ENCODE measurements at places on chromosomes 12 and 14.
A peak's percentile ranks its signal among the peaks of the same experiment; 100 is the strongest.

DNA sequence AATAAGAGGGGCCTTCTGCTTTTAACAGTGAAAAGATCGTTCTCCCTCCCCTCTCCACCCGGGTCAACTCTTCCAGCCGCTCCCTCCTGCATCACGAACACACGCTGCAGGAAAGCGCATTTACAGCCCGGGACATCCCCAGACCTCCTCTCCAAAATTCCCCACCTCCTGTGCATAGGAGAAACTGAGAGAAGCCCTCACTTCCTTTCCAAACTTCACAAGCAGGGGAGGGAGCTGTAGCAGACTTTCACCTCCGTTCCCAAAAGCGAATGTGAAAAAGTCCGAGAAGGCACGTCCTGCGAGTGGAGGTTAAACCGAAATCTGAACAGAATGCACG, 513 bp downstream of the BCAT1 start:
- DNase-seq = peak; percentile 18

- DNase-seq = no peak
Measured at GRCh38 chr12:130849561-130850417, 10.7 kb upstream of the STX2 start.

- no peak for DNase-seq
Measured at GRCh38 chr12:91937009-91937408, 208.6 kb downstream of the BTG1 start.

DNA sequence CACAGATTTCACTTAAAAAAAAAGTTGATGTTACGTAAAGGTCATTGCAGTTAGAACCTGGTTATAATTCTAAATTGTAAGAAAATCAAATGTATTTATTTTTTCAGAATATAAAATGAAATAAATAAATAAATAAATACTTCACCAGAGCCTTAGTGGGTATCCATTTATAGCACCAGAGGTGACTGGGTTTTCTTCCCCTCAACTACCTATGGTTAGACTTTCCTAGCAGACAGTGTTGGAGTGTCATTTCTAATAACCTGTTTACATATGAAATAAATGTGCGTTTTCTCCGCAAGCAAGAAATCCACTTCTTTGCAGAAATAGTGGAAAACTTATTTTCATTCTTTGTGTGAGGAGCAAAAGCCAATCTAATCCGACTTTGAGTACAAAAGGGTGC, 3.3 kb upstream of the MYF5 start:
- DNase-seq = no peak

DNA sequence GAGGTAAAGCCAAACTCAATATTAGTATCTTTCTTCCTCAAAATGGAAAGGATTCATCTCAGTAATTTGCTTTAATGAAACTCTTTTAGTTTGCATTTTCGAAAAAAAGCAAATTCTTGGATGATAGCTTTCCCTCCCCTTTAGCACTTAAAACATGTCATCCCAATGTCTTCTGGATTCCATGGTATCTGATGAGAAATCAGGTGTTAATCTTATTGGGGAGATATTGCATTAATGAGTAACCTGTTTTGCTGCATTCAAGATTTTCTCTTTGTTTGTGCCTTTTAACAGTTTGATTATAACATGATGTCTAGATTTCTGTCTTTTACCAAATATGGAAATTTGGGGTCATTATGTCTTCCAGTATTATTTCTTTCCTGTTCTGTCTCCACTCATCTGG, 405.1 kb upstream of the FOXG1 start:
- no peak for DNase-seq

- DNase-seq = no peak
Measured at GRCh38 chr12:7131502-7131866, 1.3 kb downstream of the CLSTN3 start.

DNA sequence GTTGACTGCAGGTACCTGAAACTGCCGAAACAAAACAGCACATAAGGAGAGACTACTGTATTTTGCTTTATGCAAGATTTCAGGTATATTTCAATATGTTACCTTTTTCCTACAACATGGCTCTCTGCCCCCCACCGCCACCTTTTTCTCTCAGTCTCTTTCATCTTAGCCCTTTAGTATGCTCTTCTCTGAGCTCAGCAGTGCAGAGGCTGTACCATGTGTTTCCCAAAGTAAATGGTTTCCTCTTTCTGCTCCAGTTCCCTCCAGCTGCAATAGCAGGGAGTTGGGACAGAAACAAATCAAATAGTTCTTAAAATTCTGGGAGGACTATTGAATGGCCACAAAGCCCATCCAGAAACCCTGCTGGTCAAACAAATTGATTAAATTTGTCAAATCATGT, 4.3 kb downstream of the AMN1 start:
- DNase-seq = no peak

DNA sequence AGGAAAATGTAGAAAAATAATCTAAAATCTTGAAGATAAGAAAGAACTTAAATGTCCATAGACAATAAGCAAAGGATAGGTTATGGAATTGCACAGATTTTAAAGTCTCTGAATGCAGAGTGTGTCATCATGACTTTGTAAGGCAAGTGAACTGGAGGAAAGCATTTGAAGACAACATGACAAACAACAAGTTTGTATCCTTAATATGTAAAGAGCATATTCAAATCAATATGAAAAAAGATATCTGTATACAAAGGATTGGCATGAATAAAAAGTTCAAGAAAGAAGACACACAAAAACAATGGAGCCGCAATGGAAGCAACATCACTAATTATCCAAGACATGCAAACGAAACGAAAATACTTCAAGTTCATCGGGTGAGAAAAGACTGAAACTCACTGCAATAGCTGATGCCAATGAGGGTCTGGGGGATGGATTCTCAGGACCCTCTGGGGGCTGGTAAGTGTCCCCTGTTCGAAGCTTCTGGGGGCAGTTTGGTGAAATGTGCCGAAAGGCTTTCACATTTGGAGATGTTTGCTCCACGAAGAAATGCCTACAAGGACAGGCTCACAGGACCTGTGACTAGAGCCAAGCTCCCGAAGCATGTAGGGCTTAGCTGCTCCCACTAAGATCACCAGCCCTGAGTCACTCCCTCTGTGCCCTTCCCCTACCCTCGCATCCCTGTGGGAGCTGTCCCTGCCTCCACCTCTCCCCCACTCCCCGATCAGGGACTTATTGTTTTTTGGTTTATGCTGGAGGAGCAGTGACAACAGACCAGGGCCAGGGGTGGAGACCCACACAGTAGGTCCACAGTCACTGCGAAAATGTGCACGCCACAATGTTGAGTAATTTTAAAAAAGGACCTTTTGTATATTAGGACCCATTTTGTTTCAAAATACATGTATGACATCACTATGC, 345.7 kb upstream of the SFSWAP start:
- DNase-seq = no peak

- DNase-seq = no peak
Measured at GRCh38 chr12:104730763-104731162, 227.3 kb downstream of the SLC41A2 start.

DNA sequence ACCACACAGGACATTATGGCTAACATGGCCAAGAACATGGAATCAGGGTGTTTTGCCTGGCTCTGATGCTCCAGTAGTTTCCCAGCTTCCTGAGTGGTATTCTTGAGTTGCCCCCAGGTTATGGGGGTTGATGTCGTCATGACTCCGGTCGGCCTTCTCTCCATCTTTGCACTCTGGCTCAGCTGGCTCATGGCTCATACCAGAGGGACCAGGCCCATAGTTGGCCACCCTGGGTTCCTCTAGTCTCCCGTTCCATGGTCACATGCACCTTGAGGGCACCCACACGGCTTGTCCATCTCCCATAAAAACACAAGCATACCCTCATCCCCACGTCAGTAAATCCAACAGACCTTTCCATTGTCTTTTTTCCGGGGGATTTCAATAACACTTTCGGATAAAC, 23.7 kb upstream of the MAPKAPK5 start:
- DNase-seq = no peak

DNA sequence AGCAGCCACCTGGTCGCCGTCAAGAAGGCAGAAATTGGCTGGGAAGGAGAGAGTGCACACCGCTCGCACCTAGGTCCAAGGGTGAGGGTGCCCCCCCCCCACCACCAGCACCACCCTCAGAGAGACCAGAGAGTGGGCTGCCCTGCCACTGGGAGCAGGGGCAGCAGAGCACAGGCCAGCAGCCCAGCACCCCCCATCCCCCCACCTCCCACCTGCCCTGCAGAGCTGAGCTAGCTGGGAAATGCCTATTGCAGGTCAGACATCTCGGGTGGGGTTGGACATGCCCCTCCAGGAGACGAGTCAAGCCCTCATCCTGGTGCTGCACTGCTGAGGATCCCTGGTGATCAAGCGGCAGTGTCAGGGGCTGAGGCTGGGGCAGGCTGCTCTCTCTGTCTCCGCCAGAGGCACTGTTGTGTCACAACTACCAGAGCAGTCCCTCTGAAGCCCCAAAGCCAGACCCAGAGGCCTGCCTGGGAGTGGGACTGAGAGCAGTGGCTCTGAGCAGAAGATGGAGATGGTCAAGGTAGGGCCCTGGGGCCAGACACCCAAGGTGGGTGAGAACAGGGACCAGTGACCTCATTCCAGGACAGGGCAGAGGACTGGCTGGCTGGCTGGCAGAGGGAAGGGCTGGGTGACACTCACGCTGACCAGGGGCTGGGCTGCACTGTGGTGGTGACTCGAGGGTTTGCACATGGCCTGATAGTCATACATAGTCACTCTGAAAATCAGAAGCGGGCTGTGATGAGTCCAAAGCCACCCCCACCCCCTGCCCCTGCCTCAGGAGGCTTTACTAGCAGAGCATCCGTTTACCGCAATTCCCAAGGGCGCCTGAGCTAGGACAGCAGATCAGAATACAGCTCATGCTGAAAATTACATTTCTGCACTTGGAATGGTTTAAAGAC, 19.7 kb upstream of the LRTM2 start:
- DNase-seq = no peak

- no peak for DNase-seq
Measured at GRCh38 chr14:99120526-99121318, 151.3 kb downstream of the BCL11B start.

GRCh38 chr12:51661199-51661598, 70.2 kb downstream of the SCN8A start:
- DNase-seq = no peak

DNA sequence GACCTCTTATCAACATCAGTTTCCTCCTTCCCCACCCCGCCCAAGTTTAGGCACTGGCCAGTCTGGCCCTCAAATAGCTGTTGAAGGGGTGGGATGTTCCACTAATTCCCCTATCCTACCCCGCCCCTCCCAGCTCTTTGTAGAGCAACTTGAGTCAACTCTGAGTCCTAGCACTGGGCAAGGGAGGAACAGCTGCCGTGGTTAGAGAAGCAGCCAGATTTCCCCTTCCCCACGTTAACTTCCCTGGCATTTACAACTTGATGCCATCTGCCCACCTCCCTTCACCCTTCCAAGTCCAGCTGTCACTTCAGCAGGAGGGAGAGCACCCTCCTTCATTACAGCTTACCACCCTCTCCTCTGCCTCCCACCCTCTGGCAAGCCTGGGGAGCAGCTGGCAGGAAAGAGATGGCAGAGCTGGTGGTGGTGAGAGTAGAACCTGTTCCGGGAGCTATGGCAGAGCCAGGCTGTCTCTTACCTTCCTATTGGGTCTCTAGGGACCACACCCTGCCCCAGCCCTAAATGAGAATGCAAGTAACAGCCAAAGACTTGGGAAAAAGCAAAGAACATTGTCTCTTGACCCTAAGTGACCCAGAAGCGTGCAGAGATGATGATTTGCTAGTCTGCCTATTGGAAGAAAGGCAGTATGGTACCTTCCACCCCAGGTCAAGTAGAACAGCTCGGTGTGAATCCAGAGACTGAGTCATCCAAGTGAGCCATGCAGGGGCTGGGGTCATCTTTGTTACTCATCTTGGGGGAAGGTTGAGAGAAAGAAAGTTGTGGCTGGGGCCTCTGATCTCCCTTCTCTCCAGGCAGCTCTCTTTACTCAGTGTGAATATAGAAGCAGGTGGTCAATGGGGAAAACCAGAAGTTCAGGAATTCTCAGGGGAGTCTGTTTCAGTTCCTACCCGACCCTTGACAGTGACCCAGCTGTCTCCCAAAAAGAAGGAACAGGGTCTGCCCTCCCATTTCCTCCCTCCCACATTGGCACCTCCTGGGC, 1.5 kb downstream of the BLOC1S1 start:
- DNase-seq = no peak

DNA sequence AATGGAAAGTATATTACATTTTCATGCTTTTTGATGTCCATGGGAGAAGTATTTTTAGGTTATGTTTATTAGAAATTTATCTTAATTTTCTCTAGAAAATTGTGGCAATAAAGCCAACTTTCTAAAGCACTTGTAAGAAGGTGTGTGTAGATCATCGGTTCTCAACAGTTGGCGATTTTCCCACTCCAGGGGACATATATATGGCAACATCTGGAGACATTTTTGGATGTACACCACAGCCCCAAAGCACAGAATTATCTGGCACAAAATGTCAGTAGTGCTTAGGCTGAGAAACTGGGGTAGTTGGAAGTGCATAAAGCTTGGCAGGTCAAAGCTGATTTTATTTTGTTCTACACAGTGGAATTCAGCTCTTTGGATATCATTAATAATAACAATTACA, 86.9 kb downstream of the FLRT2 start:
- no peak for DNase-seq

DNA sequence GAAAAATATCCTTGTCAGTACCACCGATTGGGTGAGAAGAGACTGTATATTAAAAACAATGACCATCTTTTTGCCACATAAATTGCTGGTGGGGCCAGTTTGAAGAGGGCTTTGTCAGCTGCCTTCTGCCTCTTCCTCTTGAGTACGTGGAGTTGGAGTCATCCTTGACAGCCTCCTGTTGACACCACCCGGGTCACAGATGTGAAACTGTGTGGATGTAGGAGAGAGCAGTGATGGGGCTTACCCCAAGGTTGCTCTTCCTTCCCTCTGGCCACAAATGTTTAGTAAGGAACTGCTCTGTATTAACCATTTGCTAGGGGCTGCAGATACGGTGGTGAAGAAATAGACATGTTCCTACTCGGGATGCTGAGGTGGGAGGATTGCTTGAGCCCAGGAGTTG, 12.2 kb downstream of the PTPN11 start:
- DNase-seq = no peak

DNA sequence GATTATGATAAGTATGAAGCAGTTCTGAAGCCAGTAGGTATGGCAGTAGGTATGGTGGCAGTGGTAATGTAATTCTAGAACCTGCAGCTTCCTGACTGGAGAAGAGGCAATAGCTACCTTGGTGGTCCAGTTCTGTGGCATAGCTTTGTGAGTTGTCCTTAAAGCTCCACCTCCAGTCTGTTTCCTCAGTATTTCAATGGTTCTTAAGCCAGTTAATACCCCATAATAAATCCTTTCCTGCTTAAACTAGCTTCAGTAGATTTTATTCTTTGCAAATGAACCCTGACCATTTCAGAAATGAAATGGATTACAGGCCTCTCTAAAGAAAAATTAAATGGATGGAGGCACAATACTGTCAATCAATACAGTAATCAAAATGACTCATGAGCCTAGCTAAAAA, 117.8 kb upstream of the KRAS start:
- no peak for DNase-seq

DNA sequence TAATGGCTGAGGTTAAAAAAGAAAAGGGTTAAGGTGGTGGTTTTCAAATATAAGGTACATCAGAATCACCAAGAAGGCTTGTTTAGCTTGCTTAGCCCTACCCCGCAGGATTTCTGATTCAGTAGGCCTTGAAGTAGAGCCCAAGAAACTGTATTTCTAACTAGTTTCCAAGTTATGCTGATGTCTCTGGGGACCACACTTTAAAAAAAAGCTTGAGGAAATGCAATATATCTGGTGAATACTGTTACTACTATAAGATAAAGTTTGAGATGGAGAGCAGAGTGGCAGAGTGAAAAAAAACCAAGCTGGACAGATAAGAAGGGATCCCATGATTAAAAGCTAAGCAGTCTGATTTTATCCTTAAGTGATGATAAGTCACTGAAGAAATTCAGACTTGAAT, 18.3 kb upstream of the GXYLT1 start:
- DNase-seq = no peak

- DNase-seq = no peak
Measured at GRCh38 chr14:73166399-73166798, 30.1 kb downstream of the PSEN1 start.
